Brain pericyte (primary cell): ENCODE measurements at places on chromosomes 4 and X.

DNA sequence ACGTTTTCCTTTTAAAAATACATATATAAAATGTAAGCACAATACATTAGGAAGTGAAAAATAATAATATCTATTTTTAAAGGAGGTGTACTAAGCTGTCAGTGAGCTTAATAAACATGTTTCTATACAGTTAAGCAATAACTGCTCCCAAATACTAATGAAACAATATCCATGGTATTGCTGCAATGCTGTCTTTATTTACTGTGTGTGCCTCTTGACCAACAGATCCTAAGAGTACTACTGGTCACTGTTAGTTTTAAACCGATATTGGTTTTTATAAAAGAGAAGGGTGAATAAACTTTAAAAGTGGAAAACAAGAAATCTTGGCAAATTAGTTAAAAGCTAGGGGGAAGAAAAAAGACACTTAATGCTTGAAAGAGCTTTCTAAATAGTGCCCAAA is 1029.0 kb downstream of the FSTL5 start:
- DNase-seq: no peak

GRCh38 chrX:23048806-23049573 is 49.2 kb downstream of the DDX53 start:
- DNase-seq: no peak

- no peak for DNase-seq
Measured at GRCh38 chr4:145178740-145179280, 1.6 kb downstream of the OTUD4 start.

- DNase-seq: no peak
Measured at GRCh38 chr4:105543881-105544280, 8.5 kb upstream of the ARHGEF38 start.

DNA sequence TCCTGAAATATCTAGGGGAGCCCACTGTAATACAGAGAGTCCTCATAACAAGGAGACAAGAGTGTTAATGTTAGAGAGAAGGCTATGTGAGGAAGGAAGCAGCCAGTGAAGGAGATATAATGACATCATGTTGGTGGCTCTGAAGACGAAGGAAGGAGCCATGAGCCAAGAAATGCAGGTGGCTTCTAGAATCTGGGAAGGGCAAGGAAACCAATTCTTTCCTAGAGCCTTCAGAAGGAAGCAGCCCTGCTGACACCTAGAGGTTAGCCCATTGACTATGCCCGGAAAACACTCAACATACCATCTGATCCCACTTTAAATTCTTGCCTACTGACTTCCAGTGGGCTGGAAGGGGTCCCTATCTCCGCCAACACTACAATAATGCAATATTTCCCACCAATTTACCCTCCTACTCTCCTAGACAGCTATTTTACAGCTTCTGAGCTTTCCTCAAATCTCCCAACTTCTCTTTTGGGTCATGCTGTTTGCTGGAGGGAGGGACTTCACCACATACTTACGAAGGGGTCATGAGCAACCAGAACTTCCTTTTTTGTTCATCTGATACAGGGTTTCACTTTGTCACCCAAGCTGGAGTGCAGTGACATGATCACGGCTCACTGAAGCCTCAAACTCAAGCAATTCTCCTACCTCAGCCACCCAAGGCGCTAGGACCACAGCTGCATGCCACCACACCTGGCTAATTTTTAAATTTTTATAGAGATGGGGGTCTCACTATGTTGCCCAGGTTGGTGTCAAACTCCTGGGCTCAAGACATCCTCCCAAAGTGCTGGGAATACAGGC is 25.2 kb upstream of the G3BP2 start:
- DNase-seq: no peak

DNA sequence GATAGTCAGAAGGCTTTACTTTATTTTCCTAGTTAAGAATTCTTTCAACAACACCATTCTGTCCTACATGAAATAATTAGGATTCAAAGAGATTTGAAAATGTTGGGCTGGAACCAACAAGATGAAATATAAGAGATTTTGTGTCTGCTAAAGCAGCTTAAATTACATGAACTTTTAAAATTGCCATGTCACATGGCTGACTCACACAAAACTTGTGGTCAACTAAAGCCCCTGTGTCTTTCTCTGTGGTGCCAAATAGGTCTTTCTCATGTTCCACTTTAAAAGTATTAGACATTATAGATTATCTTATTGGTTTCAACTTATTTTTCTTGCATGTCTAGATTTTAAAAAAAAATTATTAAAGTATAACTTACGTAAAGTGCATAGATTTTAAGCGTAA is 60.8 kb upstream of the FHL1 start:
- DNase-seq: no peak

- DNase-seq: no peak
Measured at GRCh38 chr4:5465956-5466355, 242.4 kb downstream of the EVC2 start.

- no peak for DNase-seq
Measured at GRCh38 chrX:136635235-136635634, 12.7 kb upstream of the CD40LG start.

DNA sequence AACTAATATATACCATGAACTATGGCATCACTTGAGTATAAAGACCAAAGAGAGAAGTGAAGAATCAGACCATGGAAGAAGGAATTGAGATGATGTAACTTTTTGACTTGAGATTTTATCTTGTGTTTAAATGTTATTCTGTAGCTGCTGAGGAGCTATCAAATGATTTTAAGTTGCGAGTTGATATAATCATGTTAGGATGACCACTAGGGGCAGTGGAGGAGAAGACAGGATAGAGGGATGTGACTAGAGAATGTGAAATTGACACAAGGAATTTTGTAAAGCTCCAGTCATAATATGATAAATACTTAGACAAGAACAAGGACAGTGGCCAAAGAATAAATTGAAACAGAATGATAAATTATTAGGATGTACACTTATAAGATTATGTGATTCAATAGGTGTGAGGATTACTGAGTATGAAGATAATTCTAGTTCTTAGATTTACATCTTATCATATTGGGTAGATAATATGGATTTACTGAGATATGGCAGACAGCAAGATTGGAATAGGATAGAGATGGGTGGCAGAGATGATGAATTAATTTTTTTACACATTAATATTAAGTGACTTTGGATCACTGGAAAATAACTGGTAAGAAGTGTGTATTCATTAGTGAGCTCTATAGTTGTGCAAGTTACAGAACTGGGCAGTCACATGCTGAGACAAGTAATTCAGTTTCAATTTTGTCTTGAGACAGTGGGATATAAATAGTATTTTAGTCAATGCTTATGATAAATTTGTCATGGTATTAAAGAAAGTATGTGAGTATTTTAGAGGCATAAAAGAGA is 816.0 kb upstream of the PCDH10 start:
- no peak for DNase-seq

- DNase-seq: peak; percentile 12
Measured at GRCh38 chrX:74382613-74383012, 38.7 kb upstream of the SLC16A2 start.

DNA sequence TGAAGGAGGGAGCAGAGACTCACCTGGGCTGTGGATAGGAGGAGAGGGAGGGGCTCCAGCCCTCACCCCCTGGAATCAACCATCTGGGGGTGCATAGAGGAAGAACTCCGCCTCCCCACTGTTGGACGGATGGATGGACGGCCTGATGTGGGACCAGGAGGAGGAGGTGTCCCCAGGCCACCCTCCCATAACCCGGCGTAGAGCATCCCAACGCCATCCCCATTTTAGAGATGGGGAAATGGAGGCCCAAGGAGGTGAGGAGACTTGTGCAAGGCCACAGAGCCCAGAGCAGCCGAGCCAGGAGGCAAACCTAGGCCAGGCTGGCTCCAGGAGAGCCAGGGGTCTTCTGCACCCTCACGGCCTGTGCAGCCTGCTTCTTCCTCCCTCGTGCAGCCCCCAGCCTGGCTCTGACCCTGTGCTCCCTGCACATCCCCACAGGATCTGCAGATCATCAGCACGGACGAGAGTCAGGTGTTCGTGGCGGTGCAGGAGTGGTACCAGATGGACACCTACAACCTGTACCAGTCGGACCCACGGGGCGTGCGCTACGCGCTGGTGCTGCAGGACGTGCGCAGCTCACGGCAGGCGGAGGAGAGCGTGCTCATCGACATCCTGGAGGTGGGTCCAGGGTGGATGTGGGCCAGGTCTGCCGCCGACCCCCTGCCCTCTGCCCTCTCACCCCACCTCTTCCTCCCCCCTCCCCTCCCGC is 241.0 kb upstream of the PSAPL1 start:
- no peak for DNase-seq

DNA sequence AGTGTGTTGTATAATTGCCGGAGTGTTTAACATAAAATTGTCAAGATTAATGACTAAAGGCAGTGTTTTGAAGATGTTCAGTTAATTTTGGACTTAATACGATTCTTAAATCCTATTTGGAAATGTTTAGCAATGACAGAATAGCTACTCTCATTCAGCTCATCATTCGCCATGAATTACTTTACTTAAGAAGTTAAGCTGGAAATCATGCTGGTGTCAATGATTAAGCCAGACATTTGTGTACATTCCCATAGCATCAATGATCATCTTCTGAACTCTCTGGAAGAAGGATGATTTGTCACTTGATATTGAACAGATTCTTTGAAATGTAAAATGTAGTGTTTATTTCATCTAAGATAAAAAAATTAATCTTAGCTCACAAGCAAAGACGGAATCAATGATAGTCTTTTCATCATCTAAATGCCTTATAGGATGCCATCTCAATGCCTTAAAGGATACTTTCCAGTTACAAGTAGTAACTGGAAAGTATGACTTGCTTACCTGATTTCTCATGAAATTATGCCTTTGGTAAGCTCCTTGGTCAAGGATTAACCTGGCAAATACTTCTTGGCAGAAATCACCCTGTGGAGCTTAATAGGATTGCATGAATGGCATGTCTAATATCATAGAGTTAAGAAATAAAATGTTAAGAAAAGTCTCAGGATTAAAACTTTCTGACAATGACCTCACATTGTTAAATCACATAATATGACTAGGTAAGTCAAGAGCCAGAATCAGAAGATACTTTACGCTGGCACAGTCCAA is 515.5 kb upstream of the AGA start:
- no peak for DNase-seq

DNA sequence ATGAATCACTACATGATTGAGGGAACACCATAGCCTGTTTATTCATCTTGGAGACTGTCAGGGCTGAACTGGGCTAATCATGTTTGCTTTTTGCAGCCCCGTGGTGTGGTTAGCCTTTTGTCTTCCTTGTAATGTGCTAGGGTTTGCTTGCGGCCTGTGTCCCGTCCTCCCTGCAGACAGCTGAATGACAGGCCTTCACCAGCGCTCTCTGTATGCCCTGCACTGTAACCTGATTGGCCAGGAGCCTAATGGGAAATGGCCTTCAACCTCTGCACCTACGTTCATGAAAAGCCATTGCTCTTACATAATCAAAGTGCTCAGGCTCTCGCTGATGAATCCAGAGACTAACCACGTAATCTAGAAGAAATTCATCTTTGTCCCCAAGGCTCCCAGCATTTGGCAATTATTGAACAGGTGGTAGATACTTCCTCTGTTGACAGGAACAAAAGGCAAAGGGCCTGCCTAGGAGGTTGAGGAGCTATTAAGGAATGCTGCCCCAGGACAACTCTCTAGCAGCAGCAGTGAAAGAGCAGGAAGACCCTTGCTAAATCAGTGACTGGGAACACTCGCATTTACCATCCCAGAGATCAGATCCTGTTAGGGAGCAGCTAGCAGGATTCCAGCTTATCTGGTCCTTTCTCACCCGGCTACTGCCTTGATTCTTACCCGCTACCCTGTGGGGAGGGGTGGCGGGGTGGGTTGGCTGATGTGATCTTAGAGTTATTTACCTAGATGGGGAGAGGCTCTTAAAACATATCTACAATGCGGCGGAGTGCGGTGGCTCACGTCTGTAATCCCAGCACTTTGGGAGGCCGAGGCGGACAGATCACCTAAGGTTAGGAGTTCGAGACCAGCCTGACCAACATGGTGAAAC is 42.3 kb upstream of the FAT1 start:
- no peak for DNase-seq

DNA sequence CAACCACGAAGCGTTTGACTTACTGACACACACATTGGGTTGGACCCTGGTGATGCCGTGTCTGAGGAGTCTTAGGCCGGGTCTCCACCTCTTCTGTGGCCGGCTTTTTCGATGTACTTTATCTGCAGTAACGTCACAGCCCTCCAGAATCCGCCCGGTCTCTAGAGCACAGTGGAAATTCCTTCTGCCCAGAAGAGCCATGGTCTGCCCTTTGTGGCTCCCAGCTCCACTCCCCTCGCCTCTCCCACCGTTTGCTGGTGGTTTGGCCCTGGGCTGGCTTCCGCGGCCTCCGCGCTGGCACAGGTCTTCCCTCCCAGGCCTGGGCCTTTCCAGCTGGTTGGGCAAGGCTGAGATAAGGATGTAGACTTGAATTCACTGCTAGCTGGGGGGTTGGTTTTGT is 4.3 kb downstream of the MAEA start:
- DNase-seq: no peak

- DNase-seq: no peak
Measured at GRCh38 chr4:75892508-75892907, 9.7 kb downstream of the PPEF2 start.

DNA sequence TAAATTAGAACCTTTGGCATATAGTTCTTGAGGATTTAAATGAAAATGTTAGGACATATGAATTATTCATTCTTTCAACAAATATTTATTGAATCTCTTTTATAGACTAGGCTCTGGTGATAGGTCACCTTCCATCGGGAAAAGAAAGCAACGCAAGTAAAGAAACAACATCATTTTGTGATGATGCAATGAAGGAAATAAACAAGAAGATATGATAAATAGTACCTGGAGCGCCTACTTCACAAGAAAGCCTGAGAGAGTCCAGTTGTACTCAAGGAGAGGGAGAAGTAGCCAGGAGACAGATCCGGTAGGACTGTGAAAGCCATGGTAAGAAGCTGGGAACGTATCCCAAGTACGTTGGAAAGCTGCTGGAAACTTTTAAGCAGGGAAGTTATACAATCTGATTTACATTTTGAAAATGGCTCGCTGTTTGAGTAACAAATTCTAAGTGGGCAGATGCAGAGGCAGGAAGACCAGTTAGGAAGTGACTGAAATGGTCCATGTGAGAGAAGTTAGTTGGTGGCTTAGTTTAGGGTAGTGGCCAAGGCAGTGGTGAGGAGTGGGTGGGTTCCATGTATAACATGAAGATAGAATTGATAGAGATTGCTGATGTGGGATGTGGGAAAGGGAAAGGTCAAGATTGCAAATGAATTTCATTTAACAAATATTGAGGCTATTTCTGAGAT is 17.7 kb upstream of the CPE start:
- no peak for DNase-seq

DNA sequence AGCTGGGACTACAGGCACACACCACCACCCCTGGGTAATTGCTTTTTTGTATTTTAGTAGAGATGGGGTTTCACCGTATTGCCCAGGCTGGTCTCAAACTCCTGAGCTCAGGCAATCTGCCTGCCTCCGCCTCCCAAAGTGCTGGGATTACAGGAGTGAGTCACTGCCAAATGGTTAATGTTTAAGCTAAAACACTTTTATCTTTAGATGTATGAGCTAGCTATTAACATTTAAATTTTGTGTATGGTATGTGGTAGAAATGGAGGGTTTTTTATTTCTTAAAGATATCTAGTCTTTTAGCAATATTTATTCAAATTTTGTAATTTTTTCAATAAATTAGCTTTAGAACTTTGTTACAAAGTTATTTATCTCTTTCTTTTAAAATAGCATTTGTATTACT is 1659.8 kb upstream of the ADGRL3 start:
- DNase-seq: no peak
